ENCODE measurements at places on chromosomes 2 and 18.

DNA sequence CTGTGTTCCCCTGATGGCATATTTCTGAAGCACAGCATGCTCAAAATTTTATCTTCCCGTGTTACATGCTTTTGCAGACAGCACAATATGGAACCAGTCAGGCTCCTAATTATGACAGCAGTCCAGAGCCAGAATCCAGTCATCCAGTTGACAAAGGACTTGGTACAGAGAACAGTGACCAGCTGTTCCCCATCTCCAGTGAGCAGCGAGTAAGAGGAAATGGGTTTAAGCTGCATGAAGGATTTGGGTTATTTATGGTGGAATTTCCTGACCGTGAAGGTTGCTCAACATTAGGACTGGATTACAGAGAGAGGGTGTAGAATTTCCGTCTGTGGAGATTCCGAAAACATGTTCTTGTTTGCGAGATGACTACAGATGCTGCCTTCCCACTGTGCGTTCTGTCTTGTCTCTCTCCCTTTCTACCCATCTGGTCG is 24.4 kb downstream of the SGPP2 start:
- DNase-seq = peak; percentile 87

DNA sequence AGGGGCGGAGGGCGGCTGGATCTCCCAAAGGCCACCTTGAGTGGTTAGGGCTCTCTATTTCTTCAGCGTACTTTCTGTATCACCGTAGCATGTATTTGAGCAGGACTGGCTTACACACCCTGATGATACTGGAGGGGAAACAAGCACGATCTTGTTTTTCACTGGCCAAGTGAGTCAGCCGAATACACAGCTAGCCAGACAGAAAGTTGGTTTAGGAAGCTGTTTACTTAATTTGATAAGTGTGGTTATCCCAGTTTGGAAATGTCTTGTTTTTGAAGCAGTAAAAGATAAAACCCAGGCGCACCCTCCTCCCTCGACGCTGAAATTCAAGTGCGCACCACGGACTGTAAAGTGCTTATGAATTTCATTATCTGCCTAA is 582 bp downstream of the RIOK3 start:
- DNase-seq = peak; percentile 26

DNA sequence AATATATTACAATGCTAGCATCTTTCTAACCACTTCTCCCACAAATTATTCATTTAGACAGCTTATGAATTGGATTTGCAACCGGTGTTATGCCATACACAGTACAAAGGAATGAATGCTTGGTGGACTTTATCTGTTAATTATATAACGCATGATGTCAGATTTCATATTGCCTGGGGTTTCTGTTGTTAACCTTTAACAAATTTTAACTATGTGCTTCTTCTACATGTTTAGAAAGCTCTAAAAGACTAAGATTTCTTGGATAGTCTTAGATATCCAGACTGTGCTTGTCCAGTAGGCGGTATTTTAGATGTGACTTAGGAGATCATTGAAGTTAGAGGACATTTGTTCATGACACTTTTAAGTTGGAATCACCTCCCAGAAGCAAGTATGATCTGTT is 976.3 kb downstream of the TMEM182 start:
- DNase-seq = no peak

GRCh38 chr18:21230436-21230835 is 11.6 kb upstream of the GREB1L start:
- no peak for DNase-seq
